Effector CD4-positive, alpha-beta T cell (primary cell): ENCODE measurements at places on chromosomes 5 and 9.
A peak's percentile ranks its signal among the peaks of the same experiment; 100 is the strongest.

GRCh38 chr9:117656002-117656401 is 48.2 kb upstream of the TLR4 start:
- no peak for DNase-seq

DNA sequence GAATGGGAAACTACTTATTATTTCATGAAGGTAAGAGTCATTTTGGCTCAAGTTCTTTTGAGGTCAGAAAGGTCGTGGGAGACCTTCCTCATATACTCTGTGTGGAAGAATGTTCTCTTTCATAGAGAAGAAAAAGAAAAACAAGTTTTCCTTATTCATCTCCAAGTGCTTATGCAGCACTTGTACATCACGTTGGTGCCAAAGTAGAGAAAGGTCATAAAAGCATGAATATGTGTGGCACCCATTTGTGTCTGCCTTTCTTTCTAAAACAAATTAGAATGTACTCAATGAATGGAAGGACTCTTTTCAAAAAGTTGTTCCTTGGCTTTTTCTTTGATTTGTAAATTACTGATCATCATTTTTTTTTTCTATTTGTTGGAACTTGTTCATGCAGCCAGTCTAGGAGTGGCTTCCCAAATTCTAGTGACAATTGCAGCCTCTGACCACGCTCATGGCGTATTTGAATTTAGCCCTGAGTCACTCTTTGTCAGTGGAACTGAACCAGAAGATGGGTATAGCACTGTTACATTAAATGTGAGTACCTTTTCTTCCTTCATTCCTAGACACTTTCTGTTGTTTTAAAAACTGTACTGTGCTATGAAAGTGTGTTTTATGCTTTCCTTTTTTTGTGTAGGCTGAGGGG is 122.4 kb downstream of the ADGRV1 start:
- no peak for DNase-seq

DNA sequence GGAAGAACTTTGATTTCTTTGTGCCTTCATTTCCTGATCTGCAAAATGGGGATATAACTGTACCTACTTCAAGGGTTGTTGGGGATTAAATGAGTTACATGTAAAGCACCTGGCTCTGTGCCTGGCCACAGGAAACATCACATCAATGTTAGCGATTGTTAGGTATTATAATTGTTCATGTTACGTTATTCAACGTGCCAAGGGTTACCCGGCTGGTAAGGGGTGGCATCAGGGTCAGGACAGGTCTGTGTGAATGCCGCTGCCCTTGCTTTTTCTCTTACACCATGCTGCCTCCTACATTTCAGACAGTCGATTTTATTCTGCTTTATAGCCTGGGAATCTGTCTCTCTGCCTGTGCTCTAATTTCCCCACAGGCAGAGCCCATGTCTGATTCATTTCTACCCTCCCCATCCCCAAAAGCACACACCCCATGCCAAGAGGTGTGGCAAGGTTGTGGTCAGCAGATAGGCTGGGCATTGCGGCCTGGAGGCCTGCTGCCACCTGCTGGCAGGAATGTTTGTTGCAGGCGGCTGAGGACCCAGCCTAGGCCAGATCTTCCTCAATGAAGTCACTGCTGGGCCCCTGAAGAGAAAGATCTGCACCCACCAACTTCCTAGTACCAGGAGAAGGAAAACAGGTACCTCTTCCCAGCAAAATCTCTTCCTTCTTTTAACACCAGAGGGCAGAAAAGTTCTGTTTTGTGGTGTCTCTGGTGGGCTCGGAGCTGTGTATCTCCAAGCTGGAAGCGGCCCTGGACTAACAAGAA is 5.3 kb downstream of the ANKS6 start:
- DNase-seq = peak; percentile 40

DNA sequence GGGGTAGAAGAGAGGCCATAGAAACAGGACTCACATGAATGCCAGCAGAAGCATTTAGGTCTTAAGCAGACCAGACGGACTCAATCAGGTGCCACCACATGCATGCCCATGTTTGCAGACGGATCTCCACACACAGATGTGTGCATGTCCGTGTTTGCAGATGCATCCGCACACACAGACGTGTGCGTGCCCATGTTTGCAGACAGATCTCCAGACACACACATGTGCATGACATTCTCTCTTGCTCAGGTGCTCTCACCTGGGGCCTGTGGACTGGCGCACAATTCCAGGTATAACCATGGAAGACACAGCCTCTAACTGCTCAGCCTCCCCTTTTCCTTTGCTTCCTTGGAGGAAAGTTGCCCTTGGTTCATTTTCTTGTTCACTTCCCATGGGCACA is 148.3 kb downstream of the CACNA1B start:
- no peak for DNase-seq

- no peak for DNase-seq
These were observed 168.2 kb downstream of the ZDHHC21 start for GRCh38 chr9:14524873-14525515.

GRCh38 chr9:114525513-114525912 is 20.2 kb upstream of the WHRN start:
- no peak for DNase-seq

- no peak for DNase-seq
These were observed 12.8 kb downstream of the LRRC8A start for GRCh38 chr9:128894764-128895163.

- DNase-seq = no peak
These were observed 216.5 kb downstream of the PDZD2 start for GRCh38 chr5:31855134-31856040.

DNA sequence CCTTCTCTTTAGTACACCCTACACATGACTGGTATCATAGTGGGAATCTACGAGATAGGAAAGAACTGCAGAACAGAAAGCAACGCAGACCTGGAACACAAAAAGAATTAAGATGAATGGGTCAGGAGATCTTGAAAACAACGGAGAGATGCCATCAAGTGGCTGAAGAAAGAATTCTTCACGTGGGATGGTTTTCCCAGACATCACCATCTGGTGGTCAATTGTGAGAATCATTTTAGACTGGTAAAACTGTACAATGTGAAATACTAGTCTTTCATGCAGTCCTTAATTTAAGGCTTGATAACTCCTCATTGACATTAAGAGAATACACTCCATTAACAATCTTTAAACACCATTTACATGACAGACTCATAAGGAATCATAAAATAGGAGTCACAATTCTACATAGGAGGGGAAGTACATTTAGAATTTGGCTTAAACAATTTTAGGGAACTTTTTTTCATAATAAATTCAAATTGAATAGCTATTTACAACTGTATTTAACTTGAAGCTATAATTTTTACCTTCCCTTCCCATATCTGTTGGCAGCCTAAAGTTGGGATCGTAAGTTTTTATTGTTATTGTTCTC is 128.4 kb upstream of the TRPM3 start:
- DNase-seq = no peak

GRCh38 chr5:102375876-102376275 is 79.8 kb upstream of the SLCO4C1 start:
- no peak for DNase-seq

- no peak for DNase-seq
These were observed 96.2 kb downstream of the VCAN start for GRCh38 chr5:83567741-83568140.

GRCh38 chr5:53601570-53601969 is 41.1 kb downstream of the NDUFS4 start:
- no peak for DNase-seq

- DNase-seq = no peak
These were observed 577 bp downstream of the AP3S1 start for GRCh38 chr5:115842089-115842935.

- DNase-seq = no peak
These were observed 7.4 kb downstream of the EEIG1 start for GRCh38 chr9:127973169-127974000.

GRCh38 chr5:91136271-91136670 is 246.8 kb downstream of the ARRDC3 start:
- no peak for DNase-seq

GRCh38 chr9:35748858-35749514 is at the start of the genes GBA2 and RGP1:
GBA2 (minus strand) TSS chr9:35749228; CDS start chr9:35748704, 524 bp downstream.
RGP1 (plus strand) TSS chr9:35749287; CDS start chr9:35749756, 469 bp downstream.
- peak; percentile 50 for DNase-seq

- no peak for DNase-seq
These were observed 155.0 kb downstream of the MAN2A1 start for GRCh38 chr5:109844695-109845094.

DNA sequence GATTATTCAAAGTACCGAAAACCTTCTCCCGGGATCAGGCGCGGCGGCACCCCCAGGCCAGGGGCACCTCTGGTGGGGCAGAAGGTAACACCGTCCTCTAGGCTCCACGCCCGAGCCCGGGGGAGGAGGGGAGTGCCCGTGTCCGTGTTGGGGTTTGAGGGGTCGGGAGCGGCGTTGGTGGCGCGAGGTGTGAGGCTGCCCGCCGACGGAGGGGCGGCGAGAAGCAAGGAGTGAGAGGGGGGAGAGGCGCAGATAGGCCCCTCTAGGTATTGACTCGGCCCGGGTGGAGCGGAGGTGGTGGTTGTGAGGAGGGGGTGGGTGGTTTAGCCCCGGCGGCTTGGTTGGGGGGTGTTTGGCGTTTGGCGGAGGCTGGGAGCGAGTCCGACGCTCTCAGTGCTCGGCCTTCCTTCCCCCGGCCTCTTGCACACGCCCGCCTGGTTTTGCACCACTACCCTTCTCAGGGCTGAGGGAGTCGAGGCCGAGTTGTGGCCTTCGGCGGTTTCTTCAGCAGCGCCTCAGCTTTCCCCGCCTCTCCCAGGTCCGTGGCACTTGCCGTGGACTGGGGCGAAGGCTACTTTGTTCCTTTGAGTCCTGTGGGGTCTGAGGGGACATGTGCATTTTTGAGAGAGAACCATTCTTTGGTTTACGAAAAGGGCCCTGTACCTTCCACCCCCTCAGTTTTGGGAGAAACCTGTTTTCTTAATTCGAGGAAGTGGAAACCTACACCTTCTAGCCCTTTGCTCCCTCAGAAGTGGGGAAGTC is 450 bp downstream of the GPBP1 start:
- no peak for DNase-seq

GRCh38 chr5:68548959-68549676 is 333.6 kb downstream of the PIK3R1 start:
- no peak for DNase-seq

DNA sequence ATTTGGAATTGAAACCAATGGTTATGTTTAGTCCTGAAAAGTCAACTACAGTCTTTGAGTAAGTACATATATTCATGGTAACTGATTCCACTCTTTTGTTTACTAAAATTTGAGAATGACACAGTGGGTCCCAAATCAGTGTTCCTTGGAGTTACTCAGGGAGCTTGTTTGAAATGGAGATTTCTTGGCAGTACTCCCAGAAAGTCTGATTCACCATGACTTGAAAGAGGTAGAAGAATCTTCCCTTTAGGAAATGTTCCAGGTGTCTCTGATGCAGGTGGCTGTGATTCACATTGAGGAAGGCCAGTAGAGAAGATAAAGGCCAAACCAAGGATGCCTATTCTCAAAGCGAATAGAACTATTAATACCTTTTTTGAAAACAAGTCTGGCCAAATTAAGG is 1078.3 kb downstream of the CDH12 start:
- DNase-seq = no peak

DNA sequence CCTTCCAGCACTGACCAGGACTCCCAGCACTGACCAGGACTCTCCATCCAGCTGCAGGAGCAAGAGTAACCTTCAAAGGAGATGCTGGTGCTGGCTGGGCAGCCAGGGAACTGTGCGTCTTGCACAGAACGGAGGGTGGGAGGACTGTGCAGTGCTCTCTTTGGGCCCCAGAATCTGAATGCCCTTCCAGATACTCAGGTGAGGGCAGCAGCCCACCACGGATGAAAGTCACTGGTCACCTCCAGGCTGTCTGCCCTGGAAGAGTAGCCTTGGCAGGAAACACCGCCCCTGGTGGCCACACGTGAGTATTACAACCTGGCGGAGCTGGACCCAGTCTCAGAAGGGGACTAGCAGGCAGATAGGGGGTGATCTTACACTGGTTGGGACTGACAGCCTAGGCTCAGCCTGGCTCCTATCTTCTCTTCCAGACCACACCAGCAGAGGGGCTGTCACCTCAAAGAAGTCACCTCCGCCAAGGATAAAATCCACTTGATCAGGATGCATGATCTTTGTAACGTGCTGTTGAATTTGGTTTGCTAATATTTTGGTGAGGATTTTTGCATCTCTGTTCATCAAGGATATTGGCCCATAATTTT is 4.8 kb upstream of the SARDH start:
- peak; percentile 65 for DNase-seq

DNA sequence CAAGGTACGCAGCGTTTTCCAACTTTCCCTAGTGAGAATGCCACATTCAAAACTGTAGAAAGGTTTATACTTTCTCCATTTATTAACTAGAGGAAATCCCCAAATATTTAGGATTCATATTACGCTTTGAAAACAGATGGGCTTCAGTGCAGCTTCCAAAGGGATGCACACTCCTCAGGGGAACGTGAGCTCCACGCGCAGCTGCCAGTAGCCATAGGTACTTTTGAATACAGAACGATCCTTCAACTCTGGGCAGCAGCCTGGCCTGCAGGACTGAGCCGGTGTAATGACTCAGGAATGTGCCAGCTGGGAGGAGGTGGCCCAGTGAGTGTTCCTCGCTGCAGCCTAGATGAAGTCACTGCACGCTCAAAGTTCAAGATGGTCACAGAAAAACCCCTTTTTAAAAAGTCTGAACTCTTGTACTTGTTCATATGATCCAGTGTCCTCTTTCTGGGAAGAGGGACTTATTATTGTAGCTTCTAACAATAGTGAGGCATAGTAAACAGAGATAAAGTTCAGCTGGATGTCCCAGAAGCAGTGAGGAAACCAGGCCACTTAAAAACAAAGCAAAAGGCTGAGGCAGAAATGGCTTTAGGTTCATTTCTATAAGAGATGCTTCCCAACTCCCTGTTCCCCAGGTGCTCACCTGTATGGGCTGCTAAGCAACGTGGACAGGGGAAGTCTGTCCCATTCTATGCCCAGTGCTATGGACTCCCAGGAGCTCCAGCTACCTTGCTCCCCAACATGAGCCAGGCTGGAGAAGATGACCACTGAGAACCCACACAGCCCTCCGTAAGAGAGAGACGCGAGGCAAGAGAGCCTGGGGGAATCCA is 130.0 kb downstream of the LHFPL2 start:
- DNase-seq = no peak

DNA sequence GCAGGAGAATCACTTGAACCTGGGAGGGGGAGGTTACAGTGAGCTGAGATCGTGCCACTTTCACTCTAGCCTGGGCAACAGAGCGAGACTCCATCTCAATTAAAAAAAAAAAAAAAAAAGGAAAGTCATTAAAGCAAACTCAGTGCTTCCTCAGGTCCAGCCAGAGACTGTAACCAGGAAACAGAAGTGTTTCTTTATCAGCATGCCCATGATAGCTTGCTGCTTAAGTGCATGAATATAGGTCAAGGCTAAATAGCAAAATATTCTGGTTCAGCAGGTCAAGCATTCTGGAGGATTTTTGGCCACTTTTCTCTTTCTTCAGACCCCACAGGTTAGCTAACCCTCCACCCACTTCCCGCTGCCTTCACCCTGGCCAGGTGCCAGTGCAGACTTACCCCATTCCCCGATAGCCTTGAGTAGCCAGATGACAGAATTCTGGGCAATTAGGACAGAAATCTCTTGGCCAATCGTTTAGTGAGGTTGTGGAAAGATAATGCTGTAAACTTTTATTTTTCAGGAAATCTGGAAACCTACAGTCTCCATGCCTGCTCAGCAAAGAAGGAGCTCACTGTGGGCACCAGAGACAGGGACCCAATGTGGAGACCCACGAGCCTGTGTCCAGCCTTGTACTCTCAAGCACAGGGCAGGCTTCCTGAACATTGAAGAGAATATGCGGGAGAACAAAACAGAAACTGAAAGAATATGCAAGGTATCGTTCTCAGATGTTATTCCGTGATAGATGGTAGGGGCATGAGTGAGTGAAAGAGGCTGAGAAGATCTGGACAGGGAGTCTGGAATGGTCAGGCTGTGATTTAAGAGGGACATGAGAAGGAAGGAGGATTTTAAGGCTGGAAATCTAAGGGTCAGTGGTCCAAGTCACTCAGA is 4.2 kb upstream of the UGT3A2 start:
- DNase-seq = no peak

- DNase-seq = no peak
These were observed 214.9 kb upstream of the DMRT1 start for GRCh38 chr9:626596-626995.
